CD4-positive, alpha-beta T cell treated with Interleukin-17A for 4 hours (primary cell): ENCODE measurements at places on chromosomes 2 and 18.

GRCh38 chr2:224934526-224935188 lies 107.6 kb downstream of the DOCK10 start:
- no peak for DNase-seq

DNA sequence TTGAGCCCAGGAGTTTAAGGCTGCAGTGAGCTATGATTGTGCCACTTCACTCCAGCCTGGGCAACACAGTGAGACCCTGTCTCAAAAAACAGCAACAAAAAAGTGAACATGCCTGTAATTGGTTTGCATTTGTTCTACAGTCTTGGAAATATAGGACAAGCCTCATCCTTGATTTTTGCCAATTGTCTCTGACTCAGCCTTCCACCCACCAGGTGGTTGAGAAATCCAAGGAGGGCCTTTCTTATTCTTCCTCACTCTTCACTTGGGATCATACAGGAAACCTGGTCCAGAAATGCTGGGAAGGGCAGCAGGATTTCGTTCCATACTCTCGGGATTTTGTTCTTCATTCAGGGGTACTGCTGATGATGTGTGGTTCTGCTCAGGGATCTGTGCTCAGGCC lies 94.6 kb downstream of the CDC42EP3 start:
- no peak for DNase-seq

- no peak for DNase-seq
These were observed 1.1 kb downstream of the HOXD3 start for GRCh38 chr2:176158186-176158591.

DNA sequence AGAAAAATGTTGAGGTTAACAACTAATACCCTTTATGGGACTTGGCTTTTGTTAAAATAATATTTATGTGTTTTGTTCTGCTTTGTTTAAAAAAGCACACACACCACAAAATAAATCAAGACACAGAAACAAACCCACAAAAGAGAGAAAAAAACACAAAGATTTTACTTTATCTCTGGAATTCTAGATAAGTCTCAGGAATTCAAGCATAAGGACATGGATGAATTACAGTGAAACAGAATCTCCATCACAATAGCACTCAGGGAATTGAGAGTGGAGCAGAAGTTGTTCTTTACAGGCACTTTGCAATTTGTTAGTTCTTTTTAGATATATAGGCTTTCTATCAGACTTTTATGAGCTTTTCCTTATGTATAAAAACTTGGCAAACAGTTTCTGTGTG lies 360.9 kb upstream of the ZC3H15 start:
- no peak for DNase-seq

GRCh38 chr2:240247241-240247867 lies 106.9 kb upstream of the OTOS start:
- DNase-seq, result no peak

GRCh38 chr18:51135795-51136194 lies 61.7 kb downstream of the MEX3C start:
- DNase-seq, result peak; percentile 36

- peak; percentile 29 for DNase-seq
These were observed 73.7 kb upstream of the DNAJC10 start for GRCh38 chr2:182642328-182642727.

GRCh38 chr2:237618449-237618848 lies 8.9 kb upstream of the LRRFIP1 start:
- no peak for DNase-seq

- no peak for DNase-seq
These were observed 633.4 kb upstream of the TMEFF2 start for GRCh38 chr2:192828175-192828574.

GRCh38 chr2:113776949-113777348 lies 20.5 kb upstream of the SLC35F5 start:
- DNase-seq, result no peak

- DNase-seq, result no peak
These were observed 186.8 kb downstream of the ZNF521 start for GRCh38 chr18:25164848-25165811.

GRCh38 chr2:118614841-118615271 lies 232.6 kb downstream of the EN1 start:
- no peak for DNase-seq

GRCh38 chr2:230991598-230991997 lies 4.3 kb upstream of the SPATA3 start:
- no peak for DNase-seq

DNA sequence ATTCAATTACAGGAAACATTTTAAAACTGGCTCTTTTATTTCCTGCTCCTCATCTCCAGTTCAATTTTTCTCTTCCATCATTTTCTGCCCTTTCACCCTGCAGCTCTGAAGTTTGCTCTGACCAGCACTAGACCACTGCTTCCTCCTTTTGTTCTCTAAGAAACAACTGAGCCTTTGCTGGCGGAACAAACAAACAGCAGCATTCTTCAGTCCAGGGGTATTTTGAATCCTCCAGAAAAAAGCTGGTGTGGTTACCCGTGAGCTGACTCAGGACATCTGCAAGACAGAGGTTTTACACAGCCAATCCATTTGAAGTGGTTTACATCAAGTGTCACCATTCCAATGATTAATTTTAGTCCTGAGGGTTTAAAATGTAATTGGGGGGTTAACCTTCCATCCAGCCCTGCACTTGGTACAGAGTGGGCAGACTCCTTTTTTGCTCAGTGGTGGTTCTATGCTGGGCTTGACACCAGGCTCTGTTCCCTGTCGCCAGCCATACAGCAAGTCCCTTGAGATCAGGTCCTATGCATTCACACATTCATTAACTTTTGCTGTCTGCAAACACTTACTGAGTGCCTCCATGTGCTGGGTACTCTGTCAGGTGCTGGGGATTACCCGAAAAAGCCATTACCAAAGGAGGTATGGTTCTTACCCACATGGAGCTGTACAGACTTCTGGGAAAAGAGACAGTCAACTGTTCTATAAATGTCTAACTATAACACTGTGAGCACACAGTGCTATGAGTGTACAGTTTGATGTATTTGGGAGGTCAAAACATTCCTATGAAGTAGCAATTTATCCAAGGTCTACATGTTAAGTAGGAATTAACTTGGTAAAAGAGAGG lies 909.4 kb upstream of the GYPC start:
- no peak for DNase-seq

DNA sequence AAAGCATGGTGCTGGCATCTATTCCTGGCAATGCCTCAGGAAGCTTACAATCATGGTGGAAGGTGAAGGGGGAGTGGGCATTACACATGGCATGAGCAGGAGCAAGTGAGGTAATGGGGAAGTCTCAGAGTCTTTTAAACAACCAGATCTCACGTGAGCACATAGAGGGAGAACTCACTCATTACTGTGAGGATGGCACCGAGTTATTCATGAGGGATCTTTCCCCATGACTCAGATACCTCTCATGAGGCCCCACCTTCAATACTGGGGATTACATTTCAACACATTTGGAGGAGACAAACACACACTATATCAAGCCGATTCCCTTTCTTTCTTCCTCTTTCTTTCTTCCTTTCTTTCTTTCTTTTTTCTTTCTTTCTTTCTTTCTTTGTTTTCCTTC lies 47.9 kb upstream of the FANCL start:
- DNase-seq, result no peak

- DNase-seq, result no peak
These were observed 142.7 kb downstream of the CYP26B1 start for GRCh38 chr2:72004976-72005375.

DNA sequence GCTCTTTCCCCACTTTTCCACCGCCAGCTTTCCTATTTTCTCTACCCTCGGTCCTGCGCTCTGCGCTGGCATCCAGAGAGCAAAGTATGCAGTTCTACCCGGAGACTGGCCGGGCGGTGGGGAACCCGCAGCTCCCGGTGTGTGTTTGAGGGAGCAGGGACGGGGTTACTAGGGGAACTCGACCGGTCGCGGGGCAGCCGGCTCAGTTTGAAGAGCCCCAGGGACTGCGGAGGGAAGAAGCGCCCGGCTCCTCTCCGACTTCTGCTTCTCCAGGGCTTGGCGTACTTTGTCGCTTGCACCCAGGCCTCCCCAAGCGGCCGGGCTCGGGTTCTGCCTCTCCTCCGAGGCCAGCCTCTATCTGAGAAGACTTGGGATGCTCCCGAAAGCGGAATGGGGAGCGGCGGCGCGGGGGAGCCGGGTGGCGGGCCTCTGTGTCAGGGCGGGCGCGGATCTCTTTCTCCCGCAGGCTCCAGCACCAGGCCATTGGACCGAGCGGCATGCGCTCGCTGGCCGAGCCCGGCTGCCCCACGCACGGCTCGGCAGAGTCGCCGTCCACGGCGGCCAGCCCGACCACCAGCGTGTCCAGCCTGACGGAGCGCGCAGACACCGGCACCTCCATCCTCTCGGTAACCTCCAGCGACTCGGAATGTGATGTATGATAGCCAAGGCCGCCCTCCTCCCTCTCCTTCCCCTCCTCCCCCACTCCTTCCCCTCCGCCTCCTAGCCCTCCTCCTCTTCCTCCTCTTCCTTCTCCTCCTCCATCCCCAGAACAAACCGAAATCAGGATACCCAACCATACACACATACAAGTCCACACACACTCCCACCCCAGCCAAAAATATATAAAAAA lies 2.8 kb downstream of the SIX3 start:
- no peak for DNase-seq

DNA sequence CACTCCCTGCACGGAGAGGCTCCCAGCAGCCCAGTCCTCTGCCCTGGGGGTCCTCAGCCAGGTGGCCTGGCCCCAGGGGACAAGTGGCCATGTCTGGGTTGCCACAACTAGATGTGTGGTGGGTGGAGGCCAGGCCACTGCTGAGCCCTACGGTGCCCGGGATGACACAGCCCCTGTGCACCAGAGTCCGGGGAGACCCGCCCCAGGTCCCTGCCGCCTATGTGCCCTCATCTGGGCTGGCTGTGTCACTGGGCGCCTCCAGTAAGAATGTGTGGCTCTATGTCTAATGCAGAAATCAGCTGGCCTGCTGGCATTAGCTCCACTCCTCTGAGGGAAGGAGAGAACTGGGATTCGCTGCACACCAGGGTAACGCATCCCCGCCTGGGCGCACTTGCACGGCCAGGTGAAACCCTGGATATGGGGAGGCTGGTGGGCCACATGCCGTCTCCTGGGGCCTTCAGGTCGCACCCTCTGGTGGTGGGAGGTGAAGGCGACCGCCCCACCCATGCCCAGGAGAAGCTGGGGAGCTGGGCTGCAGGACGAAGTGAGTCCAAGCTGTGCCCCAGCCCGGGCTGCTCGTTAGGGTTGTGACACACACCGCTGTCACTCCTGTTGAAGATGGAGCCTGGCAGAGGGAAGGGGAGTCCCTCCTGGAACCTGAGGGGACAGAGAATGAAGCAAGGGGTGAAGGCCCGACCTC lies 136.1 kb downstream of the PTGR3 start:
- no peak for DNase-seq

DNA sequence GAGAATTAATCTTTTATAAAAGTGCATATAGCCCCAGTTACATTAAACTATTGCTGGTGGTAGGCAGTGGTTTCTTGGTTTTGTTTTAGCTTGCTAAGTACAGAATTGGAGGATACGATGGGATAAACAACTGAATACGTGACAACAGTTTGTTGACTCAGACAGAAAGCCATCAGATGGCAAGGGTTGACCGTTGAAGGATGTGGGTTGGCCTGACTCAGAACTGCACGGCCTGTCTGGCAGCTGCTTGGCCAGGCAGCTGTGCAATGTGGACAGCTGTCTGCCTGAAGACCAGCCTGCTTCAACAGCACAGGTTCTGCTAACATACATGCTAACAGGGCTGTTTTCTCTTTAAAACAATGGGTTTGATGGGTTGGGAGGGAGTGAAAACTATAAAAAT lies 46.6 kb downstream of the PRKRA start:
- DNase-seq, result no peak

DNA sequence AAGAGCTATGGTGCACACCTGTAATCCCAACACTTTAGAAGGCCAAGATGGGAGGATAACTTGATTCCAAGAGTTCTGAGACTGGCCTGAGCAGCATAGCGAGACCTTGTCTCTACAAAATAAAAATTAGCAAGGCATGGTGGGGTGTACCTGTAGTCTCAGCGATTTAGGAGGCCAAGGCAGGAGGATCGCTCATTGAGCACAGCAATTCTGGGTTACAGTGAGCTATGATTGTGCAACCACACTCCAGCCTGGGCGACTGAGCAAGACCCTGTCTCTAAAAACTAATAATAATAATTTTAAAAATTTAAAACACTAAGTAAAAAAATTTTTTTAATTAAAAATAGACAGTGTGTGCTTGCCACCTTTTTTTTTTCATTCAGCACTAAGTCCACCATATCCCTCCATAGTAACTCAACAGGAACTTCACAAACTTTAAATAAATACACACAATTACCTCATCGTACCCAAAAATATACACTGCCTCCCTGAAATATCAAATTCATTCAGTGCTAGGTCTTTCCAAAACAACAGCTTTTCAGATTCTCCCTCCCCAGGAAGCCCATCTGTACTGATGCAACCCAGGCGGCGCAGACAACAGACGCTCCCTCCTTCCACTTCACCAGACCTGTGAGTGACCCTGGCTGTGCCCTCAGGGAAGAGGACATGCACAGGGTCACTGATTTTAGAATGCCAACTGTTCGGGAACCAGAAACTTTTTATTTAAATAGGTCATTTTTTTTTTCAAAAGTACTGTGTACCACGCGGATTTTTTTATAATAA lies 29.6 kb downstream of the FAM168B start:
- DNase-seq, result no peak

- DNase-seq, result no peak
These were observed 2.6 kb downstream of the PKP4 start for GRCh38 chr2:158459161-158460003.

GRCh38 chr18:23723121-23723520 lies 33.9 kb downstream of the LAMA3 start:
- DNase-seq, result no peak

GRCh38 chr2:8993902-8994278 lies 9.6 kb downstream of the MBOAT2 start:
- DNase-seq, result no peak

- DNase-seq, result peak; percentile 1
These were observed 35.7 kb upstream of the ALPP start for GRCh38 chr2:232342635-232343565.

GRCh38 chr18:23401400-23402347 lies 51.4 kb upstream of the RIOK3 start:
- no peak for DNase-seq

DNA sequence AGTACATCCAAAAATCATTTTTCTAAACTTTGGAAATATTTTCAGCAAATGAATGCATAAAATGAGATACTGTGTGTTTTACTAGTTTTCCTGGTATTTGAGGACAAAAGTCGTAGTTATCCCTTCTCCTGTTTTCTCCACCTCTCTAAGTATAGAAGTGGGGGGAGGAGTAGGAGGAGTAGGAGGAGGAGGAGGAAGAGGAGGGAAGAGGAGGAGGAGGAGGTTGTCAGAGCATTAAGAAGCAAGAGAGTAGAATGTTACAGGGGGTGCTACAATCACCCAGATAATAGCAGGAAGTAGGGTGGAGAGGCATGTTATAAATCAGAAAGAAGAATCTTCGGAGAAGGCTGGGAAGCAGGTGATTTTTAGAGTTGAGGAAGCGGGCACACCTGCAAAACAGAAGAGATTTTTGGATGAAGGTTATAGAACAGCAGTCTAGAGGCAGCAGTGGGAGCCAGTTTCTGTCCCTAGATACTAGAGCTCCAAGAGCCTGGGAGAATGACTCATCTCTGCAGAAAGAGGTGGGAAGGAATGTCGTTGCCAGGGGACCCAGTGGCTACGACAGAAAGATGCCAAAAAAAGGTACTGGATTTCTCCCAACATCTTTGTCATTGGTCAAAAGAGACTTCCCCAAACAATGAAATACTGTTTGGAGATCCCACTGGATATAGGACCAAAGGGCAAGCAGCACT lies 44.2 kb upstream of the AQP4 start:
- no peak for DNase-seq

GRCh38 chr2:65402323-65402722 lies 30.1 kb downstream of the SPRED2 start:
- DNase-seq, result no peak

GRCh38 chr2:41329040-41329439 lies 718.8 kb upstream of the PKDCC start:
- DNase-seq, result no peak

GRCh38 chr2:39515273-39515896 lies 78.3 kb upstream of the MAP4K3 start:
- no peak for DNase-seq
